ENCODE measurements at places on chromosomes 6 and 20.

- peak; percentile 61 for DNase-seq
Measured at GRCh38 chr6:42898891-42899361, 16.9 kb upstream of the PTCRA start.

GRCh38 chr20:62725596-62726268, 17.1 kb downstream of the NTSR1 start:
- no peak for DNase-seq

DNA sequence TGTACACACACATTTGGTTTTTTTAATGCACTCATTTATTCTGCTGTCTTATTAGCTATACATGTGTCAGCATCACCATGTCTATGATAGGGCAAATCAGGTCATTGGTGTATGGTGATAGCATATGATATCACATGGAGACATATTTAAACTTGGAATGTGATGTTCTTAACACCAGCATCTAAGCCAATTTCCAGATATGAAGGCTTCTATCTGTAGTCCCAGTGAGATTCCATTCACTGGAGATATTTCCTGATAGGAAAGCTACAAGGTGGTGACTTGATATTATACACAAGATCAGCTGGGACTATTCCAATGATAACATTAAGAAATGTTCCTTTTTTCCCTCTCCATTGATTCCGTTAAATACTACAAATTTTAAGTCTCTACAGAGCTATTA, 89.3 kb downstream of the TASP1 start:
- no peak for DNase-seq

GRCh38 chr6:106108129-106108528, 22.0 kb downstream of the PRDM1 start:
- no peak for DNase-seq

GRCh38 chr20:41009946-41010345, 18.7 kb upstream of the TOP1 start:
- no peak for DNase-seq

GRCh38 chr6:85920782-85921181, 278.1 kb upstream of the SYNCRIP start:
- DNase-seq: no peak

DNA sequence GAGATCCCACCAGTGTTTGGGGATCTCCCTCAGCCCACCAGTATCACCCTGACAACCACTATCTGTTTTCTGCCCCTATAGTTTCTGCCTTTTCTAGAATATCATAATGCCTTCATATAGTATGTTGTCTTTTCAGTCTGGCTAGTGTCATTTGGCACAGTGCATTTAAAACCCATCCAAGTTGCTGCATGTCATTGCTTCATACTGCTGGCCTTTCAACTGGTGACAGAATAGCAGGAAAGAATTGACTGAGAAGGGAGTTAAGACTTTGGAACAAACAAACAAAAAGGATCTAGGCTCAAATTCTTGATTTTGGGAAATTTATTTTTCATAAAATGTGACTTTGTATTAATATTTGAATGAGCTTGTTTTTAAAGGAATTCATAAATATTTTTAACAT, 4.5 kb downstream of the LMBRD1 start:
- DNase-seq: no peak

DNA sequence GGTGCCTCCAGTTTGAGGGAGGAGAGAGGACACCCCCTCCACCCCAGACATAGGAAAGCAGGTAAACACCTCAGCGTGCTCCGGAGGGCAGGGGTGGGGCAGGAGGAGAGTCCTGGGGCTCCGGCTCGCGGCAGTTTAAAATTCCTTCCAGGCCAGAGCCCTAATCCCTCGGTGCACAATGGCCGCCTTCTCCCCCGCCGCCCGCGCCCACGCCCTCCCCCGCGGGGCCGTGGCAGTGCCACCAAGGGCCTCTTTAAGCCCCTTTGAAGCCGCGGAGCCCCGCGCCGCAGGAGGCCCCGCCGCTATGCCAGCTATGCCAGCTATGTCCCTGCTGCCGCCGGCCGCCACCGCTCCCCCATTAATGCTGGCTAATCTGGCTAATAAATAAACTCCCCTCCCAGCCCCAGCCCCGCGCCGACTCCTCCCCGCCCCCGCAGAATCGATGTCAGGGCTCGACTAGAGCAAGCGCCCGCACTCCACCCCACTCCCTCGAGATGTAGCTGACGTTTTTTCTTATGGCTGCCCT, 125.1 kb downstream of the MRPL14 start:
- no peak for DNase-seq

- DNase-seq: peak; percentile 29
Measured at GRCh38 chr20:2840967-2841531, 504 bp downstream of the VPS16 start.

- no peak for DNase-seq
Measured at GRCh38 chr6:139871803-139872510, 497.5 kb upstream of the CITED2 start.

GRCh38 chr6:160534050-160534696, 129.9 kb downstream of the LPA start:
- peak; percentile 49 for DNase-seq

DNA sequence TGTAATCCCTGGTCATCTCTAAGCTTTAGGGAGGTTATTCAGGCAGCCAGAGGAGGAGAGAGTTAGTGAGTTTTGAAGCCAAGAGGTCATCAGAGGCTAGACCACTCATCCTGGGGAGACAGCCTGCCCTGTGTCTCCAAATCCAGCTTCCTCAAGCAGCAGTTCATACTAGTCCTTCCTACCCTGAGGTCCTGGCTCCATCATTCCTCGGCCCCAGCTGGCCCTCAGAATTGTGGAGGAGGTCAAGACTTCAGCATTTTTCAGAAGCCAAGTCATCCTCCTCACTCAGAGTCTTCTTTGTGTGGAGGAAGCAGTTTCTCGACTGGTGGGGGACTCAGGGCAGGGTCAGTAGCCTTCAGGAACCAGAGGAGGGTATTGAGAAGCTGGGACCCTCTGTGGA, 12.4 kb upstream of the KIAA1755 start:
- no peak for DNase-seq

GRCh38 chr6:119637768-119638167, 288.2 kb upstream of the MAN1A1 start:
- DNase-seq: no peak

DNA sequence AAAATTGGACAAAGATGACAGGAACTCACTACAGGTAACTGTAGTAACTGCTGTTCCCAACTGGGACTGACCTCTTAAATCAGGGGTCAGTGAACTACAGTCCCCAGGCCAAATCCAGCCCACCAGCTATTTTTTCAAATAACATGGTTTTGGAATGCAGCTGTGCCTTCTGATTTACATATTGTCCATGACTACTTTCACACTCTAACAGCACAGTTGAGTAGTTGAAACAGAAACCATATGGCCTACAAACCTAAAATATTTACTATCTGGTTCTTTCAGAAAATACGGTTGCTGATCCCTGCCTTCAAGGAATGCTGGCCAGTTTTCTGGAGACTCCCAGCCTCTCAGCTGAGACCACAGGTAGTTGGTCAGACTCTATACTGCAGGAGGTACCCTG, 196.9 kb upstream of the PRND start:
- no peak for DNase-seq

DNA sequence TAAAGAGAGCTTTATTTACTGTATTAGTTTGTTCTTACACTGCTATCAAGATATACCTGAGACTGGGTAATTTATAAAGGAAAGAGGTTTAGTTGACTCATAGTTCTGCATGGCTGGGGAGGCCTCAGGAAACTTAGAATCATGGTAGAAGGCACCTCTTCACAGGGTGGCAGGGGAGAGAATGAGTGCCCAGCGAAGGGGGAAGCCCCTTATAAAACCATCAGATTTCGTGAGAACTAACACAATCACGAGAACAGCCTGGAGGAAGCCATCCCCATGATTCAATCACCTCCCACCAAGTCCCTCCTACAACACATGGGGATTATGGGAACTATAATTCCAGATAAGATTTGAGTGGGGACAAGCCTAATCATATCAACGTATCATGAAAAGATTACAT, 27.2 kb downstream of the ARID1B start:
- DNase-seq: peak; percentile 55

DNA sequence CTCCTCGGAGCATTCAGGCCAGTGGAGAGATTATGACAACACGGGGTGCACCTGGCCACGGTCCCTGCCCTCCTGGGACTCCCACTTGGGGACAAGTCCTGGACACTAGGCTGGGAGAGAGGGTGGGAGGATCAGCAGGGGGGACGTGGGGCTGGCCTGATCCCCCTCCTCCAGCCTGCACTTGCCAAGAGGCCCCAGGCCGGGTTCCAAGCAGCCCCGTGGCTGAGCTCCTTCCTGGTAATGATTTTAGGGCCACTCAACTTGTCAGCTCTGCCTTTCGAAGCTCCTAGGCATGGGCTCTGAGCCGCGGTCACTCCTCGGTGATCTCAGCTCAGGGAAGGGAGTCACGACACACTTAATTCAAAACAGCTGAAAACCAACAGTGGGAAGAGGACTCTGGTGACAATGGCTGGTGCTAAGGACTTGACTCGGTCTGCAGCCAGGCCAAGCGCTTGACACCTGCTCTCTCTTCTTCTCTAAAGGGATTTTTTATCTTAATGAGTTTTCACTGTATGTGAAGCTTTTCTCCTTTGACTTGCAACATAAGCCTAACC, 161.7 kb downstream of the BMP7 start:
- DNase-seq: no peak

GRCh38 chr6:161482517-161482858, 208.6 kb upstream of the AGPAT4 start:
- DNase-seq: no peak

DNA sequence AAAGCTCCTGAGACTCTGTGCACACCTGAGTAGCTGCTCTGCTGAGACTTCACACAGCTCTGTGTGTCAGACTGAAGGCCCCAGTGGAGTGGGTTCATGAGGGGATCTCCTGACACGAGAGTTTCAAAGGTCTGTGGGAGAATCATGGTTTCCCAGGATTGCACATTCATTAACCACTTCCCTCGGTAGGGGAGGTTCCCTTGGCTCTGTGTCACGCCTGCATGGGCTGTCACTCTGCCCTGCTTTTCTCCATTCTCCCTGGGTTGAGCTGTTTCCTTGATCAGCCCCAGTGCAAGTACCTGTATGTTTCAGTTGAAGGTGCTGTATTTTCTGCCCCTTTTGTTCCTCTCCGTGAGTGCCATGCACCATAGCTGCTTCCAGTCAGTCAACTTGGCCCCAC, 236.9 kb downstream of the EPM2A start:
- no peak for DNase-seq

DNA sequence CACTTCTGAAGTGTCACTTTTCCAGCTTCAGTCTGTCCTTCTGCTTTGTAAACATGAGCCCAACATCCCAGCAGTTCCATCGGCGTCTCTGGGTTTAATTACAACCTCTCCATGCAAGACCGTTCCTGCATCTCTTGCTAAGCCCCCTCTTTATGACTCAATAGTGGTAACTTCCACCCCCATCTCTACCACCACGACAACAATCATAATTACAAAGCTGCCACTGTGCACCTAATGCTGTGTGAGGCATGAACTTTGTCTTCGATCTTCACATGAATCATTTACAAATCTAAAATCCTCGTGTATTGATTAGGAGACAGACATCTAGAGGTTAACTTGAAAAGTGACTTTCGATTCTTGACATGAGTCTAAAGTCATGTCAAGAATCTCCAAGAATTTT, 4.9 kb upstream of the CCR6 start:
- DNase-seq: no peak

GRCh38 chr20:2296524-2297356, 939 bp downstream of the TGM3 start:
- DNase-seq: no peak

DNA sequence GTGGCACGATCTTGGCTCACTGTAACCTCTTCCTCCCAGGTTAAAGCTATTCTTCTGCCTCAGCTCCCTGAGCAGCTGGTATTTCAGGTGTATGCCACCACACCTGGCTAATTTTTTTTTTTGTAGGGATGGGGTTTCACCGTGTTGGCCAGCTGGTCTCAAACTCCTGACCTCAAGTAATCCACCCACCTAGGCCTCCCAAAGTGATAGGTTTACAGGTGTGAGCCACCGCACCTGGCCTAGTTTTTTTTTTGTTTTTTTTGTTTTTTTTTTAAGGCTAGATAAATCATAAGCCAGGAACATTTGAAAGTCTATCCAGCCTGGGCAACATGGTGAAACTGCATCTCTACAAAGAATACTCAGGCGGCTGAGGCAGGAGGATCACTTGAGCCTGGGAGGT, 10.9 kb downstream of the RRP36 start:
- no peak for DNase-seq

GRCh38 chr6:63941747-63942470, 306.3 kb downstream of the PHF3 start:
- DNase-seq: no peak

GRCh38 chr6:151323791-151324487, 67.4 kb downstream of the ZBTB2 start:
- DNase-seq: peak; percentile 64

All from stimulated activated CD4-positive, alpha-beta T cell treated with anti-CD3 and anti-CD28 coated beads, Interleukin-1b, Interleukin-23, amount 100 ng/mL, for 48 hours (primary cell).